Upper lobe of left lung (tissue), 6 donors: ENCODE measurements at places on chromosomes 6 and 20.

GRCh38 chr6:39386487-39386886, 64.0 kb upstream of the KCNK16 start:
- no peak for DNase-seq

DNA sequence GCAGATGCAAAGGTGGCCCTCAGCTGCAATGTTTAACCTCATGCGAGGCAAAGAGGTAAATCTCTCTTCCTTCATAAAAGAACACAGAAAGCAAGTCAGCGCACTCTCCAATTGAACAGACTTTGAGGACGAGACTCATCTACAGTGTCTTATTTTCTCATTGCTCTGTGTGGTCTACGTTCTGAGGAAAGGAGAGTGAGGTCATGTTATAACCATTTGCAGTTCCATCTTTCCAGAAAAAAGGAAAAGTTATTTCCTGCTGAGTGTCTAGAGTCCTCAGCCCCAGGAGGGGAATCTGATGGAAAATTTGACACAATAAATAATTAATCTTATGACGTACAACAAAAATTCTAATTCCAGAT, 35.6 kb upstream of the THBS2 start:
- no peak for DNase-seq

DNA sequence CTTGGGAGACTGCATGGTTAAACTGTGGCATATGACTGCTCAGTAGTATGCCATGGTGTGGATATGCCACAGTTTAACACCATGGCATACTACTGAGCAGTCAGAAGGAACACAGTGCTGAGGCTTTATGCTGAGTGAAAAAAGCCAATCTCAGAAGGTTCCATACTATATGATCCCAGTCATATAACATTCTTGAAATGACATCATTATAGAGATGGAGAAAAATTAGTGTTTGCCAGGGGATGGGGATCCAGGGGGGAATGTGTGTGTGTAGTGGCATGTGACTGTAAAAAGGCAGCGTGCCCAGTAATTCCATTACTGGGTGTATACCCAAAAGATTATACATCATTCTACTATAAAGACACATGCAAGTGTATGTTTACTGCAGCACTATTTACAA, 85.8 kb downstream of the FOXF2 start:
- no peak for DNase-seq

GRCh38 chr20:23451956-23452487, 654 bp downstream of the CST11 start:
- DNase-seq: no peak

DNA sequence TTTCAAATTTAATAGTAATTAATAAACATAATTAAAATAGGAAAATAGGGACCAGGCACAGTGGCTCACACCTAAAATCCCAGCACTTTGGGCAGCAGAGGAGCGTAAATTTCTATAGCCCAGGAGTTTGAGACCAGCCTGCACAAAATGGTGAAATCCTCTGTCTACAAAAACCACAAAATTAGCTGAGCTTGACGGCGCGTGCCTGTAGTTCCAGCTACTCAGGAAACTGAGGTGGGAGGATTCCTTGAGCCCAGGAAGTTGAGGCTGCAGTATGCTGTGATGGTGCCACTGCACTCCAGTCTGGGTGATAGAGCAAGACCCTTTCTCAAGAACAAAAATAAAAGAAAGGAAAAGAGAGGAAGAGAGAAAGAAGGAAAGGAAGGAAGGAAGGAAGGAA, 1387.0 kb upstream of the ADGRB3 start:
- no peak for DNase-seq

DNA sequence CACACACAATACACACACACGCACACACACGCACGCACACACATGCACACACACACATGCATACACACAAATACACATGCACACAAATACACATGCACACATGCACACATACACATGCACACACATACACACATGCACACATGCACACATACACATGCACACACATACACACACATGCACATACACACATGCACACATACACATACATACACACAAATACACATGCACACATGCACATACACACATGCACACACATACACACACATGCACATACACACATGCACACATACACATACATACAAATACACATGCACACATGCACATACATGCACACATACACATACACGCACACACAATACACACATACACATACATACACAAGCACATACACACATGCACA, 175.4 kb upstream of the RREB1 start:
- no peak for DNase-seq

- DNase-seq: no peak
Measured at GRCh38 chr6:85672050-85672449, 29.4 kb upstream of the SYNCRIP start.

GRCh38 chr6:30894381-30894780, 10.1 kb downstream of the DDR1 start:
- peak; percentile 43 for DNase-seq

DNA sequence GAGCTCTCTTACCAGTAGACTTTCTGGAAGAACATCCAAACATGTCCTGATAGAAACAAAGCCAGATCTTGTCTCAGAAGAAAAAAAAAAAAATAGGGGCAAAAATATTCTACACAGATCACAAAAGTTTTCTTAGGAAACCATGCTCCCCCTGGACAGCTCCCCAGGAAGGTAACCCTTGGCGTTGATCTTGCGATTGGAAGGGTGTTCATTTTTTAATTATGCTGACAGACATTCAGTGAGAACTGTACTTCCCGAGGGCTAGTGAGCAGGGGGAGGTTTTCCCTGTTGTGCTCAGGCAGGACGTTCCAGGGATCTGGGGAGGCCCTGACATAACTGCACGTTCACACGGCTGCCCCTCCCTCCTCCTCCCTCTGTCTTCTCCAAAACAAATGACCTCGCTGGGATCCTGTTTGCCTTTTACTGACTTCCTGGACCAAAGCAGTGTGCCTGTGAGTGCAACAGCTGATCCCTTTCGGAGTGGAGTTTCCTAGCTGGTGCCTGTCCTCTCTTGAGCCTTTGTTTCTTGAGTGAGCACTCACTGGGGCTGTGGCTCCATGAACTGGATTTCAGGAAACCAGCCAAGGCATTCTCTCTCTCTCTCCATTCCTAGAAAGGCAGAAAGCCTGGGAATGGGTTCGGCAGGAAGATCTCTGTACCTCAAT, 46.7 kb downstream of the MARCKS start:
- peak; percentile 30 for DNase-seq

DNA sequence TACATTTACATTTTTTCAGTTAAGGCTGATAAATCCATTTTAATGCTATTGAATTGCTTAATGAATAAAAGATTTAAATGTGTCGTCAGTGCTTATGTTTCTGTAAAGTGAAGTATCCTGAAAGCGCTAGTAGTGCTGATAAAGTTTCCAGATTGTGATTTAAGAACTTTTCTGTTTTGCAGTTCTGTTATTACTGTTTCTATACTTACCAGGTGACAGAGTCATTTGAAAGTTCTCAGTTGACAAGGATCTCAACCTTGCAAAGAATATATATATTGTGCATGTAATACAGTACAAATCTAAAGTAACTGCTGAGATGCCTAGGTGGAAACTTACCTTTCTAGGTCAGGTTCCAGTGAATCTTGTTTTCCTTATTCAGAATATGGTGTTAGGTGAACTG, 201.8 kb downstream of the ARID1B start:
- no peak for DNase-seq

GRCh38 chr6:144415835-144416237, 130.7 kb downstream of the UTRN start:
- DNase-seq: no peak

- no peak for DNase-seq
Measured at GRCh38 chr20:1121429-1121828, 3.0 kb downstream of the PSMF1 start.

DNA sequence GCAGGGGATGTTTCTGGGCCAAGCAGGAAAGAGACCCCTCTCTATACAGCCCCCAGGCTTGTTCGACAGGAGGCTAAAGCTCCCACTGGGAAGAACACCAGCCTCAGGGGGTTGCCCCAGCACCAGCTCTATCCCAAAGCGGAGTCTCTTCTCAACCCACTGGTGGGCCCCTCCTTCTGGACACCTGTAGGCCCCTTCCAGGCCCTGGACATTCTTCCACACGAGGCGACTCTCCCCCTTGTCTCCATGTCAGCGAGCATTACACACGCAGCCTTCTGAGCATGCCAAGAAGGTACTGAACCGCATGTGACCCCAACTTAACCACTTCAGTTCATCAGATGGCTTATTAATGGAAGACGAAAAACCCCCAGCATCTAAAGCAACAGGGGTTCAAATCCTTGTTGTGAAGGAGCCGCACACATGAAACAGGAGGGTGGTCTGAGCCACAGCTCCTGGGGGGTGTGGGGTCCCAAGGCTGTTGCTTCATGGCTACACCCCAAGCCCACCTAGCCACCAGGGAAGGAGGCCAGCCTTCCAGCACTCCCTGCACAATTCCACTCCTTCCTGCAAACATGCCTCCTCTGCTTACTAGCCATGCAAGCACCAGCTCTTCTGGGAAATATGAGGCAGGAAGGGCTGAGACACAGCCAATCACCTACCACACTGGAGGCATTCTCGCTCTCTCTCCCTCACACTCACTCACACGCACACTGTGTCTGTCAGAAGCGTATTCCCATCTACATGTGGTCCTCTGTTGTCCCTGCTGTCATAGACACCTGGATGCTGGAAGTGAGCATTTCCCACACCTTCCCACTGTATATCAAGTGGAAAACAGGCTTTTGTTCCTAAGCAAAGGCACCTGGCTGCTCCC, 104.5 kb downstream of the NOL4L start:
- DNase-seq: no peak

GRCh38 chr6:16238057-16238962, at the start of gene GMPR:
TSS of gene GMPR (plus strand) at chr6:16238587. CDS start at chr6:16238694, 107 bp downstream.
- peak; percentile 97 for DNase-seq

DNA sequence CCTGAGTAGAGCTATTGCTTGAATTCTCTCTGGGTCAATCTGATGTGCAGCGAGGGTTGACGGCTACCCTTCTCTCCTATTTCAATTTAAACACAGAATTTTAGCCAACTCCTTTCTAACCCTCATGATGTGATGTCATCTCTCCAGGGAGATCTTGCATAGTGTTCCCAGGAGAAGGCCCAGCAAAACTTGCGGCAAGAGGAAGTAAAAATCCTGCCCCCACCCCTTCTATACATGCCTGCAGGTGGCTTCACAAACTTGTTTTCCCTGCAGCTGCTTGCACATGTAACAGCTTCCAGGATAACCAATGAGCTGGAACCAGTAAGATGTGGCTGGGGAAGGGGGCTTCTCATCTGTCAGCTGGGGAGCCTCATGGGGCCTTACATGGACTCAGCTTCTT, 169.3 kb upstream of the CDH4 start:
- no peak for DNase-seq

DNA sequence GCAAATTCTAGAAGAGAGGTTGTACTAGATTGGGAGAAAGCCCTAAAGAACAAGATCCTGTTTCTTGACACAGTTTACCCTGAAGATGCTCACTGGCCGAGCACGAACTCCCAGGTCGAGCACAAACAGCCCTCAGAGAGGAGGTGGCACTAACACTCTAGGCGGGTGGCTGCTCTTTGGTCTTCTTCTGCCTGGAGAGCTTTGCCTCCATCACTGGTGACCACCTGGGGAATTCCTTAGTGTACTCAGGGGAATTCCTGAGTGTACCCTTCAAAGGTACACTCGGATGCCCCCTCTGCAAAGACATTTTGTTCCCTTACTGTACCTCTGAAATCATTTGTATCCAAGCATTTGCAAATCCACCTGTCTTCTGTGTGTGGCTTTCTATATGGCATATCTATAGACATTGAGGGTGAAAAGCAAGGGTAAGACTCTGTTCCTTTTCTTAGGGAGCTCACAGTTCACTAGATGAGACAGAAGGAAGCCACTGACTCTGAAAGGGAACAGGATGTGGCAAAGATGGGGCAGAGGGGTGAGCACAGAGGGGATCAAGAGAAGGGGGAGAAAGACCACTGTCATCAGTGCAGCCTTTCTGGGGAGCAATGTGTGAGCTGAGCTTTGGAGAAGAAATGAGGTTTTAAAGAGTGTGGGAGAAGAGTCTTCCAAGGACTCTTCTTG, 169.8 kb upstream of the PROKR2 start:
- no peak for DNase-seq

- DNase-seq: no peak
Measured at GRCh38 chr6:6193221-6193745, 127.2 kb downstream of the F13A1 start.
